Dorsolateral prefrontal cortex (tissue), 122 donors: ENCODE measurements at places on chromosomes 6 and 20.

DNA sequence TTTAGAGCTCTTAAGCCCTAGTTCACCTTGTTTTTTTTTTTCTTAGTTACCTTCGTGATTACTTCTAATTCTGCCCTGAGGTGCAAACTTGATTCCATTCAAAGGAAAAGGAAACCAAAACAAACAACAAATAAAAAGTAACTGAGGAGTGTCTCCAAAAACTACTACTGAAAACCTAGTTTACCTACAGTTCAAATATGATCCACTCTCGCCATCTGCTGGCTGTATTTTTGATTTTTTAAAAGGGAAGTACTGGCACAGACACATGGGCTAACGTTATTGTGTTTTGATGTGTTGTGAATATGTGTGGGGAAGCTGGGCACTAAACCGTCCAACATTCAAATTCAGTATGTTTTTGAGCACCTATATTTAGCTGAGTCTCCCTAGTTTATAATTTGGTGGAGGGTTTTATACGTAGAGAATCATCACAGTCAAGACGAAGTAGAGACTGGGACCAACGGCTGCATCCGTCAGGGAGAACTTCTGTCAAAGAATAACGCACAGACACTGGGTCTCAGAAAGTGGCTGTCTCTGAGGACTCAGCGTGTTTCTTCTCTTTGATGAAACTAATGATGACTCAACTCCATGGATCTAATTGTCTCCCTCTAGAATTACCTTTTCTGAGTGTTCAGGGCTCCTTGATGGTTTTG is 373.5 kb upstream of the BTBD3 start:
- DNase-seq: no peak

DNA sequence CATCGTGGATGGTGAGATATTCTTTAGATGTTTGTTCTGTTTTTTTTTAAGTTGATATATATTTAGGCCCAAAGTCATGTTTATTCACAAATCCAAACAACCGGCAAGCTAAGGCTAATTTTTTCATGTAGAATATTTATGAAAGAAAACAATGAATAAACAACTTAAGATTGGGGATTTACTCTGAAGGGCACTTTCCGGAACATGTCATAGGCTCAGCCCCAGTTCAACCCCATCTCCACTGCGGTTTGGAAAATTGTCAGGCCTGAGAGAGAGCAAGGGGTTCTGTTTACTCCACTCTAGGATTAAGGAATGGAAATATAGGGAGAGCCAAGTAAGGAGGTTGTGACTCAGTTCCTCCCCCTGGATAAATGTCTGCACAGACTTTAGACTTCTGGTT is 18.3 kb downstream of the RPS6KA2 start:
- no peak for DNase-seq

GRCh38 chr6:123030282-123030681 is 34.2 kb downstream of the CLVS2 start:
- DNase-seq: no peak

- DNase-seq: no peak
Measured at GRCh38 chr20:38728911-38729642, 4.8 kb downstream of the SLC32A1 start.

DNA sequence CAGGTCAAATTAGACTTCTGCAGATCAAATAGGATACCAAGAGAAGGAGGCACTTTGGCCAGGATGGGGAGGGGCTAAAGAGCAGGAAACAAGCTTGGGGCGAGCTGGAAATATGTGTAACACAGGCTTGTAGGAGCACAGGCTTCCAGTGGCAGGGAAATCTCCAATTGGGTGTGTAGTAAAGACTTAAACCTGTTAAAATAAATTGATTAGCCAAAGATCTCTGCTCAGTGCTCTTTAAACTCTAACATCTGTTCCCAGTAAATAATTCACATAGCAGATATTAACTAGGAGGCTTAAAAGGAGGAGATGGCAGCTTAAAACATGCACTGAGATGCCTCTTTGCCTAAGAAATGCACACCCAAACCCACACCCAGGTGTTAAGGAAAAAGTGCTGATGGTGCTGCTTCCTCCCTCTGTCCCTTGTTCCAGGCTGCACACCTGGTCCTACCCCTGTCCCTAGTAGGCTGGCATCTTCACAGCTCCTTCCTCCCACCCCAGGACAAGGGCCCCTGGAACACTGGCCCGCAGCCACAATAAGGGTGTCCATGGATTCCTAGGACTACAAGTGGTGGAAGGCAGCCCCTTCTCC is 93.5 kb upstream of the MLN start:
- no peak for DNase-seq

DNA sequence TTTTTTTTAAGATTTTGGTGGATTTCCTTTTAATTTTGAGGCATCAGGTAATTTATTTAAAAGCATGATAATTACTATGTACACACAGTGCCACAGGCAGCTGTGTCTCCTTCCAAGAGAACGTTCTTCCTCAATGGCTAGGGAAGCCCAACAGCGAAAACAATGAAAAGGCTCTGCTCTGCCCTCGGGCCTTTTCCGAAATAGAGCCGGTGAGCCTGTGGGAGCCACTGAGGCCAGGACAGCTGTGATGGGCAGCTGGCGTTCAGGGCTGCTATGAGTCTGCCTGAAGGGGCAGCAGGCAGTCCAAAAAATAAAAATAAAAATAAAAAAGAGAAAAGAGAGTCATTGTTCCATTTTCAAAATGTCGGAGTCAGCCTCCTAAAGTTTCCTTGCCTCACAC is 443.8 kb downstream of the KIF16B start:
- no peak for DNase-seq

- DNase-seq: no peak
Measured at GRCh38 chr6:56552187-56553130, 90.2 kb downstream of the DST start.

- DNase-seq: no peak
Measured at GRCh38 chr6:4313044-4313686, 177.8 kb upstream of the ECI2 start.

GRCh38 chr6:111269401-111269970 is 182.2 kb downstream of the SLC16A10 start:
- no peak for DNase-seq

GRCh38 chr6:25038999-25039398 is 103.2 kb upstream of the RIPOR2 start:
- no peak for DNase-seq

DNA sequence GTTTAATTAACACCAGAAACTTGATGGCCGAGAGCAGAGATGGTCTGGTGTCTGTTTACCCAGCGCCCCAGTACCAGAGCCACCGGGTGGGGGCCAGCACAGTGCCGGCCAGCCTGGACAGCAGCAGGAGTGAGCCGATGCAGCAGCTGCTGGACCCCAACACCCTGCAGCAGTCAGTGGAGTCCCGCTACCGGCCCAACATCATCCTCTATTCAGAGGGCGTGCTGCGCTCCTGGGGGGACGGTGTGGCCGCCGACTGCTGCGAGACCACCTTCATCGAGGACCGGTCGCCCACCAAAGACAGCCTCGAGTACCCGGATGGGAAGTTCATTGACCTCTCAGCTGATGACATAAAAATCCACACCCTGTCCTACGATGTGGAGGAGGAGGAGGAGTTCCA is 73.7 kb downstream of the SYNDIG1 start:
- DNase-seq: no peak

GRCh38 chr6:154249499-154250298 is 106.9 kb downstream of the IPCEF1 start:
- DNase-seq: no peak

GRCh38 chr6:93323630-93324029 is 95.7 kb downstream of the EPHA7 start:
- no peak for DNase-seq

DNA sequence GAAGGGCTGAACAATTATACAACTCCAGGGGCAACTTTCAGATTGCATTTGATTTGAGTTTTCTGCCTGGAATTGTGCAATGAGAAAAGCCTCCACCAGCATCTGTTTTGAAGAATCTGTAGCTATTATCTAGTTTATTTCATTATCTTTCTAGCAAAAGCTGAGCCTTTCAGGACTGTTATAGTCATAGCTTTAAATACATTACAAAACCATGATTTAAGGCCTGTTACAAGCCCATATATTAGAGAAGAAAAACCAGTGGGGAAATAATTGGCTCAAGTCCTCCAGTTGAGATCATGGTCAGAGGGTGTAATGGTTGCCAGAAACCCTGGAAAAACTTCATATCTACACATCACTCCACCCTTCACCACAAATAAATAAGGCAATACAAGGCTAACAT is 676.2 kb downstream of the HDGFL1 start:
- no peak for DNase-seq

- DNase-seq: no peak
Measured at GRCh38 chr20:24158281-24158680, 169.7 kb upstream of the GGTLC1 start.

DNA sequence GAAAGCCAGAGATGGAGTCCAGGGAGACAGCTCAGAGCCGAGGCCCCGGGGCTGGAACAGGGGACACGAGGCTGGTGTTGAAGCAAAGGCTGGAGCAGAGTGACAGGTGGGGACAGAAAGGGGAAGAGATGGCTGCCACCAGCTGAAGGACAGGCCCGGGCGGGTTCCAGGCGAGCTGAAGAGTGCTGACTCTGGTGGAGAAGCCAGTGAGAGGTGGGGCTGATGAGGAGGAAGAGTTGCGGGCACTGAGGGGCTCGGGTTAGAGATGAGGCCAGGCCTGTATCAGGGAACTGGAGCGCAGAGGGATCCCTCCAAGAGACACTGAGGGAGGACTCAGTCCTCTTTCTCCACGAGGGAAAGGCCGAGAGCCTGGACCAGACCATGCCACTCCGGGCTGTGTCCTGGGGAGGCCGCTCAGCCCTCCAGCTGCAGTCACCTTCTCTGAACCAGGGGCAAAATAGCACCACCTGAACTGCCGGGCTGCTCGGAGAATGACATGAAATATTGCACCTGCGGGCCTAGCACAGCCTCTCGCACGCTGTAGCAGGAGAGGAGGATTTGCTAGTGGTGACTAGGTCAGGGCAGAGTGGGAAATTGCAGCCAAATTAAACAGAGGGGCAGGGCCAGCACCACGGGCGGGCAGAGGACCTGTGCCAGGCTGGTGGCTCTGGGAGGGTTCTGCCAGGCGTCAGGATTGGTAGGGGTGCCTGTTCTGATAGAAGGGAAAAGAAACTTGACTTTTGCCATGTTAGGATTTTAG is 175.9 kb downstream of the ZDHHC14 start:
- no peak for DNase-seq

GRCh38 chr20:12012241-12013222 is 94.8 kb downstream of the BTBD3 start:
- DNase-seq: no peak

DNA sequence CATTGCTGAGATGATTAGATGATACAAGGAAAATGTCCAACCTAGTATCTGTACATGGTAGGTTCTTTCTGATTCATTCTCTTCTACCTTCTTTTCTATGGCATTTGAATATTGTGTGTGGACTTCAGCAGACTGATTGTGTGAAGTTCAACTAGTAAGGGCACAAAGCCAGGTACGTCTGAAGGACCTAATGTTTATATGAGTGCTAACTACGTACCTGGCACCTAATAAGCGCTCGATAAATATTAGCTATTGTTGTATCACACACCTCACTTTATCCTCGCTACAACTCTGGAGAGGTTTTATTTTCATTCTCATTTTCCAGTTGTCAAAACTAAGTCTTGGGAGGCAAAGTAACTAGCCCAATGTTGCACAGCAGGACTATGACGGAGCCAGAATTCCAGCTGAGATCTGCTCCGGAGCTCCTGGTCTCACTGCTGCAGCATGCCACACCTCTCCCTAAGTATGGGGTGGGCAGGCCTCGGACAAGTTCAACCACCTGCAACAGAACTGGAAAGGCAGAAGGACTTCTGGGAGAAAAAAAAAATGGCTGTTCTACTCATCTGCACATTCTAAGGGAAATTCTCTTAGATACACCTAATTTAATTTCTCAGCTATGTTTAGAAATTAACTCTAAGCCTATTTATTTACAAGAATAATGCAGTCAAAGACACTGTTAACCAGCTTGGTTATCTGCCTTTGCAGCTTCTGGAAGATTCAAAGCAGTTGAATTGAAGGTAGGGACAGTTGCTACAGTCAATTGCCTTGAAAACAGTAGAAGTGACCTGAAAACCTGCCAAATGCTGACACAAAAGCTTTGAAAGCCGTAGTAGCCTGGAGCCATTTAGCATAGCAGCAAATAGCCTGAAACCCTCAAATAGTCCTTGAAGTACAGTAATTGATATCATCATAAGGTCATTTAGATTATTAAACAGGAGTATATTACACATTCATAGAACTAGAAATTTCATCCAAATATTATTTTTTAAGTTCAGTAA is 165.0 kb downstream of the PDE7B start:
- no peak for DNase-seq

DNA sequence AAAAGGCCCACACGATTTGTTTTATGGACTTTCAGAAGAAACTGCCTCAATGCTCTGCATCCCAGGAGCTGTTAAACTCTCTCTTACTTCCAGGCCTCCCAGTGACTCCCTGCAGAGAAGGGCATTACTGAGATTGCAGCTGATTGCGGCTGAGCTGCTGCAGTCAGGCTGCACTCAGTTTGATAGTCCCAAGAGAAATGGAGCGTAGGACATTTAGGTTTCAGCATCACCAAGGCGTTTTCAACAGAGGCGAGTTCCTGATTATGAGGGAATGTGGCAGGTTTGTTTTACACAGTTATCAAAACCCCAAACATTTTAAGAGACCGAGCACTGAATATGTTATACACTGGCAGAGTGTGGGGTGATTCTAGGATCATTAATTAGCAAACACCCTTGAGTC is 145.6 kb downstream of the TBX18 start:
- DNase-seq: no peak

- no peak for DNase-seq
Measured at GRCh38 chr6:137216106-137216505, 3.1 kb downstream of the IFNGR1 start.

DNA sequence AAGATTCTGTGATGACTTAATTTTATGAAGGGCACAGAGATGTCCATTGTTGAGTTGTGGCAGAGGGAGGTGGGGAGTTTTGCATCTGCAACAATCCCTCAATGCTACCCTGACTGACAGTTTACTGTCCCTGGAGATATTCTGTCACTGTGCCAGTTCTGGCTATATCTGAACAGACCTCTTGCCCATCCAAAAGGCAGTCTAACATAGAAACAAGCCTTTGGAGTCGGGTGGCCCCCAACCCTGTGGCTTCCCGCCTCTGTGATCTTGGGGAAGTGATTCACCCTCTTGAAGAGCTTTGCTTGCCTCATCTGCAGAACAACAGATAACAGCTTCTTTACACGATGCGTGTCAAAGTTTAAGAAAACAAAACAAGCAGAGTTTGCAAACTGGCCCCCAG is 3.8 kb upstream of the E2F1 start:
- no peak for DNase-seq

DNA sequence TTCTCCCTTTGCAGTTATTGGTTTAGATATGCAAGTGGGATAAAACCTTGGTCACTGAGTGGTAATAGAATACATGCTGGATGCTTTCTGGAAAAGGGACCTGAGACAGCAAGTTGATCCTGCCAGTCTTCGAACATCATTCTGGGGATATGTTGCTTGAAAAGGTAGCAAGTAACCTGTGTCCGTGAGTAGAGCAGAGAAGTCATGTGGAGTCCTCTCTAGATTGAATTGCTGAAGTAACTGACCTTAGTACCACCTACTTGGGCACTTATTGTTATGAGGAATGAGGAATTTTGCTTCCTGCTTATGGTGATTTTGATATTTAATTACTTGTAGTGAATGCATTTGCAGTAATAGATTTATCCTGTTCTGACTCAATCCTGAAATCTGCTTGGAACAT is 367.3 kb upstream of the IMPG1 start:
- no peak for DNase-seq
